ENCODE measurements at places on chromosomes 12 and 14.
A peak's percentile ranks its signal among the peaks of the same experiment; 100 is the strongest.

- no peak for DNase-seq
Measured at GRCh38 chr12:3097186-3097804, 20.1 kb downstream of the TSPAN9 start.

DNA sequence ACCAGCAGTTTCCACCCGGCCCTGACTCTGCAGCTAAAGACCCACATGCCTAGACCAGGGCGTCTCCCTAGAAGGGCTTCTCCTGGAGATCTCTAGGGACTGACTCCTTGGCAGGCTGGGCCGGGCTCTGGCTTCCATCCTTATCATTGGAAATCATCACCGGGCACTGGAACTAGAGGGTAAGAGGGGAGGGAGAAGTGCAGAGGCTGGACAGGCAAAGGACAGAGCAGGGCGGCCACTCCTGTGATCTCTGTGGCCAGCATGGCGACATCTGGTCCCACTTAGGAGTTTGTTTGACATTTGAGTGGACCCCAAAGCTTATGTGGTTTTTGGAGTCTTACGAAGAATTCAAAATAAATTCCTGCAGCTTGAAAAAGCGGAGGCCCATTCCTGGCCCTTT, 7.1 kb downstream of the LTBP2 start:
- no peak for DNase-seq

GRCh38 chr12:27396216-27396815, 50.2 kb upstream of the SMCO2 start:
- DNase-seq: no peak

DNA sequence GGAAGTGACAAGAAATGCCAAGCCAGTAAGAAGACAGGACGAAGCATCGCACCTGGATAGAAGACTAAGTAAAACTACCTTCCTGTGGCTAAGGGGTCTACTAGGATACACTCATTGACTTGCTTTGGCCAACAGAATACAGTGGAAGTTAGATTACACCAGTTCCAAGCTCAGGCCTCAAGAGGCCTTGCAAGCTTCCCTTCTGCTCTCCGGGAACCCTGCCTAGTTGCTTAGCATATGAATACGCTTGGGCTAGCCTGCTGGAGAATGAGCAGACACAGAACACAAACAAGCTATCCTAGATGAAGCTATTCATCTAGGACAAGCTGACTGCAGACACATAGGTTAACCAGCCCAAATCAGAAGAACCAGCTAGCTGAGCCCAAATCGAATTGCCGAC, 97.0 kb downstream of the DPF3 start:
- DNase-seq: no peak

- DNase-seq: peak; percentile 26
Measured at GRCh38 chr14:100547633-100548294, 39.5 kb downstream of the BEGAIN start.

GRCh38 chr14:75547552-75548250, 25.4 kb downstream of the BATF start:
- no peak for DNase-seq

- DNase-seq: no peak
Measured at GRCh38 chr12:47903151-47903611, 1.6 kb downstream of the VDR start.

DNA sequence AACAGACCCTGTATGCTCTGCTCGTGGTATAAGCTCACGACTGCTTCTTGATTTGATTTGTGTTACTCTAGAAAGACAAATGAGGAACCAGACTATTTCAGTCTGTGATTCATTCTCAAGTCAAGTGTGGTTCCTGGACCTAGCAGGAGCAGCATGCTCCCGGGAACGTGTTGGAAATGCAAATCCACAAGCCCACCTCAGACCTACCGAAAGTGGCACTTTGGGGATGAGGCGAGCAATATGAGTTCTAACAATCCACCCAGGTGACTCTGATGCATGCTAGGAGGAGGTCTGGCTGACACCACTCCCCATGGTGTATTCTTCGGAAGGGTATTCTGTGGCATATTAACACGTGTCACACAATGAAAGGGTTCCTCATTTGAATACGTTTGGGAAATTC, 59.5 kb upstream of the TMX1 start:
- no peak for DNase-seq

- no peak for DNase-seq
Measured at GRCh38 chr12:109157986-109158385, 41.6 kb downstream of the ACACB start.

- DNase-seq: no peak
Measured at GRCh38 chr12:6582196-6582595, 14.1 kb upstream of the NOP2 start.

DNA sequence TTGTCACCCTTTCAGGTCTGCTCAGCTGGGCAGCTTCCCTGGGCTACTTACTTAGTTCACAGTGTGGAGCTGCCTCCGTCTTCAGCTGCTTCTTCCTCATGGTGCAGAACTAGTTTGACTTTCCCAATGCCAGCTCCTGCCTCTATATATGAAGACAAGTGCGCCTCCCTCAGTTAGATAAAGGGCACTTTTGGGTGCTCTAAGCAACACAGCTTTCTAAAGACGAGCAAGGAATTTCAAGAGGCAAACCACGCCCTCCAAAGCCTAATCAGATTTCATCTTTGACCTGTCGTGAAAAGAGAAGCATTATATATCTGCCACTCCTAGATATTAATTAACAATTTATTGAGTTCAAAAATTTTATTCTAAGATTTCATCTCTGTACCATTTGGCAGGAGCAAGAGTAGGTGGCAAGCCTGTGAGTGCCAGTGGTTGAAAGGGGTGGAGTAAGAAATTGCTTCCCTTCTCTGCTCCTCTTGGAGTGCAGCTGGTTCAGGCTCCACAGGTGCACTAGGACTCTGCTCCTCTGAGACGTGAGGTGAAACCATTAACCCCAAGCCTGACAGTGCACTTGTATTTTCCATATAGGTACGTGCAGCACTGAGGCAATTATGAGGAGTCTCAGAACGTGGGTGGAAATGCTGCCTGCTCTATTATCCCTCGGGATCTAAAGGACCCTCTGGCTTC, 2.1 kb upstream of the SLC11A2 start:
- DNase-seq: no peak

DNA sequence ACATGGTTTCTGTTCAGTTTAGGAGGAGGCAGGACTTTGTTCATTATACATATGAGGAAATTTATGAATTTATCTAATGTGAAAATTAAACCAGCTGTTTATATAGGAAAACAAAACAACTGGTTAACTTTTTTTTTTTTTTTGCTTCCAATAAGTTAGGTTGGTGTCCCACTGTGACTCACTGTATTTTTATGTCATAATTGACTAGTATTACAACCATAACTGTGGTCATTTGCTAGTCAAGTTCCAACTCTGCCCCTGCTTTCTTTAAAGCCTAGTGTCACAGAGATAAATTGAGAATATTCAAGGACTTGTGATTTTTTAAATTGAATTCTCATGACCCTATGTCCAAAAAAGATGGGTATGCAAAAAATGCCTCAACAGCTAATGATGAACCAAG, 227.7 kb downstream of the BCAT1 start:
- no peak for DNase-seq

- no peak for DNase-seq
Measured at GRCh38 chr14:102445066-102445465, 64.5 kb downstream of the ANKRD9 start.

- DNase-seq: no peak
Measured at GRCh38 chr12:130463818-130464670, 126.4 kb downstream of the PIWIL1 start.
